ENCODE measurements at places on chromosomes 7 and 10.

DNA sequence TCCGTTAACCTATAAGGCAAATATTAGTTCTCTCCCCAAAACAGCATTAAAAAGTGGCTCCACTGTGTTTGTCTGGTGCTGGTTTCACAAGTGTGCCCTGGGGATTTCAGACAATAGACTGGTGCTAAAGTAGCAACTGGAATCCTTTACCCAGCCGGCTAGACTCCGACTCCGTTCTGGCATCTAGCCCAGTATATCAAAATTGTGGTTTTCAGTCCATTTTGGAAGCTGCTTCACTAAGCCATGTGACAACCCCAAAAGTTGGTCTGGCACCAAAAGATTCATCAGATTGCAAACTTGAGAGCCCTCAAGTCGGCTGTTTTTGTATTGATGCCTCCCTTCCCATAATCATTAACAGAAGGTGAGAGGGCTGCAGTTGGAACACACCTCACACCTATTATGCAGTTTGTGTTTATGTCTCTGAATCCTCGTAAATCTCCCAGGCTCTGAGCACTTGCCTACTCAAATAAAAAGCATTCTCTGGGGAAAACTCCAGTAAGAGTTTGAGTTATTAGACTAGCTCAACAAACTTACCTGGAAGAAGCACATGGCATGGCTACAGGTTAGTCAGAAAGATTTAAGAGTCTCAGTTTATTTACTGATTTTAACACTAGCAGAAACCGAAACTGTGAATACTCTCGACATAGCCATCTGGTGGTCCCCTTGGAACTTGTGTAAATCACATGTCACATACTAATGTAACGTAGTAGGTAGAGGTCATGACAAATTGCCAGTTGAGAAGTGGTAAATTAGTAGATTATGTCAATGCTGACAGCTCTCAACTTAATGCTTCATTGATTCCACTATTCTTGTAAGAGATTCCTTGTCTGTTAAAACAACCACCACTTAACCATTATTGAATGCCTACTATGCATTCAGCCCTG is 14.8 kb upstream of the WNT16 start:
- peak; percentile 41 for DNase-seq

DNA sequence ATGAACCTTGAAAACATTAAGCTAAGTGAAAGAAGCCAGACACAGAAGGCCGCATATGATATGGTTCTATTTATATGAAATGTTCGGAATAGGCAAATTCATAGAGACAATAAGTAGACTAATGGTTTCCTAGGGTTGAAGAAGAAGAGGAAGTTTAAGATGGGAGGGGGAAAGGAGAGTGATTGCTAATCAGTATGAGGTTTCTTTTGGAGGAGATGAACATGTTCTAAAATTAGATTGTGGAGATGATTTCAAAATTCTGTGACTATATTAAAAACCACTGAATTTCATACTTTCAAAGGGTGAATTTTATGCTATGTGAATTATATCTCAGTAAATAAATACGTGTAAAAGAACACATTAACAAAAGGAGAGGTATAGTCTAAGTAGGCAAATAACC is 176.4 kb upstream of the HPS1 start:
- DNase-seq = no peak

GRCh38 chr10:19819419-19820033 is 3.3 kb downstream of the PLXDC2 start:
- DNase-seq = peak; percentile 64

DNA sequence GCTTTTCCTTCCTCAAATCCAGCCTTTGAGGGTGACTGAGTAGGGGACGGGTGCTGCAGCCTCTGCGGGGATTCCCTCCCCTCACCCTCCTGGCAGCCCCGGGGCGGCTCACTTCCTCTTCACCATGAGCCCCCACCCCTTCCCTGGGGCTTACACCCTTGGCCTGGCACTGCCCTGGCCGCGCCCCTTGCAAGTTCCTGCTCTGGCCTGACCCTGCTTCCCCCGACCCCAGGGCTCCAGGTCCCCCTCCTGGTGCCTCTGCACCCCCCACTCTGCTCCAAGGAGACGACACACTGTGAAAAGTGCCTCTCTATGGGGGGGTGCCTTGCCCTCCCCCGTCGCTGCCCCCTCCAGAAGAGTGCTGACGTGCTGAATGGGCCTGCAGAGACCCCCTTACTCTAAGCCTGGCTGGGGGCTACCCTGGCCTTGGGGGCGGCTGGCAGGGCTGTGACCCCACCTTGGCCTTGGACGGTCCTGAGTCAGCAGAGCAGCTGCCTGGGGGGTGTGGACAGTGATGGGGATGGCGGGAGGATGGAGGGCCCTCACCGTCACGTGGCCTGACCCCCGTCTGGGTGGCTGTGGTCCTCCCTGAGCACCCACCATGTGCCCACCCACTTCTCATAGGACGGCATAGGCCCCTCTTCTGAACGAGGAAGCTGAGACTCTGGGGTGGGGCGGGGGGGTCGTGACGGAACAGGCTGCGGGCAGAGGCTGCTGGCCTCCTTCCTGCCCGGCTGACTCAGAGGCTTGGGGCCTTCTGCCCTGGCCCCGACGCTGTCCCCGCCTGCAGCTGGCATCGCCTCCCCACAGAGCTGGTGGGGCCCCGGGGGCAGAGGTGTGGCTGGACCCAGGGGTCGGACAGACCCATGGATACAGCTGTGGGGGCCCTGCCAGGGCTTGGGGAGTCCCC is 9.8 kb downstream of the LFNG start:
- peak; percentile 89 for DNase-seq

DNA sequence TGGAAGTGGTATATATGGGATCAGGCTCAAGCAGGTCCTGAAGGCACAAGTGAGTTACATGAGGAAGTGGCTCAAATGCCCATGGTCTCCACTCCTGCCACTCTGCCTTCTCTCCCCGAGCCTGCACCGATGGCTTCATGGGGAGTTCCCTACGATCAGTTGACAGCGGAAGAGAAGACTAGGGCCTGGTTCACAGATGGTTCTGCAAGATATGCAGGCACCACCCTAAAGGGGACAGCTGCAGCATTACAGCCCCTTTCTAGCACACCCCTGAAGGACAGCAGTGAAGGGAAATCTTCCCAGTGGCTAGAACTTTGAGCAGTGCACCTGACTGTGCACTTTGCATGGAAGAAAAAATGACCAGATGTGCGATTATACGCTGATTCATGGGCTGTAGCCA is 95.3 kb downstream of the HOXA1 start:
- no peak for DNase-seq

DNA sequence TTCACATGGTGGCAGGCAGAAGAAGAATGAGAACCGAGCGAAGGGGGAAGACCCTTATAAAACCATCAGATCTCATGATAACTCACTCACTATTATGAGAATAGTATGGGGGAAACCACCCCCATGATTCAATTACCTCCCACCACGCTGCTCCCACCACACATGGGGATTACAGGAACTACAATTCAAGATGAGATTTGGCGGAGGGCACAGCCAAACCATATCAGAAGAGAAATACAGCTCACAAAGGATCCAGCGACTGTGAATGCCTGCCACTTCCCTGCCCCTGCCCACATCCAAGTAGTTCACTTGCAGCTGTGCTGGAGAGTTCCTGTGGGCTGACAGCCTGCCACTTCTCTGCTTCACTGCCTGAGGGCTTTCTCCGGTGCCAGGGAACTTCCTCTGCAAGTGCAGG is 148.7 kb downstream of the C7orf25 start:
- DNase-seq = peak; percentile 47

- peak; percentile 62 for DNase-seq
Observed at GRCh38 chr7:80147543-80148391, 13.1 kb downstream of the GNAI1 start.

DNA sequence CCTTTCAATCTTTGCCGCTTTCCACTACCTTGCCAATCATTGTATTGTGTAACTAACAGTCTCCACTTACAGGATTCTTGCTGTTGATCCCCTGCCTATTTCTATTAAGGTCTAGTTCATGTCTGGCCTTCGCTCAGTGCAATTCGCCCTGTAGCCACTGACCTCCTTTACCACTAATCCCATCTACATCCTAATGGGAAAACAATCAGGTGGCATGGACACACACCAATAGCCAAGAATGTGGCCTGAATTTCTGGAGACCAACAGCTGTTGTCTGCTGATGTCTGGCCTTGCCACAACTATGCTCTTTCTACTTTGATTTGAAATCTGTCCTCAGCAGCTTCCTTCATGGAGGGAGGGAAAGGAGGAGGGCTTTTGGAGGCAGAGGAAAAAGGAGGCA is 546.2 kb downstream of the SORCS3 start:
- DNase-seq = peak; percentile 21

DNA sequence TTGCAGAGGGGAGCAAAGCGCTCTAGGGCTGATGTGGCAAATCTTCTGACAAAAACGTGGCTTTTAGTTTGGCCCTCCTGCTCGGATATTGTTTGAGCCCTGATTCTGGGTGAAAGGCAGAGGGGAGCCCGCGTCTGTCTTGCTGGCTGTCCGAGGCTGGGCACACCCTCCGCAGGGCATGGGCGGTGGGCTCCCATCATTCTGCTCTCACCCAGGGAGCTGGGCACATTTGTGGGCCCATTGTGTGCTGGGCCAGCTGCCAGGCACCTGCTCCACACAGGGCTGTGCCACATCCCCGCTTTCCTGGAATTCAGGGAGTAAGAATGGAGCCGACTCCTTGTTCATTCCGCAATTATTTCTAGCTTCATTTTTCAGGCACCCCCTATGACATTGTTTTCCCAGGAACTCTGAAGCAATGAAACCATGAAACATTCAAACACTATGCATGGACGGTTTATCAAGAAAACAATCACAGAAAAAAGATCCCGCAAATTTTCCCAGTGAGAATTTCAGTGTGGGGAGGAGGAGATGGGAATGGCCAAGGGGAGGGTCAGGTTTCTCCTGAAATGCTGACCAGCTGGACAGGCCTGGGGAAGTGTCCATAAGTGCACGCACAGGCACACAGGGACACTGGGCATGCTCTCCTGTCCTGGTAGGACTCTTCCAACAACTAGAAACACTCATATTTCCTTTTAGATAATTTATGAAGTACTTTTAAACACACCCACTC is 341.1 kb downstream of the CXCL12 start:
- no peak for DNase-seq

- peak; percentile 35 for DNase-seq
Observed at GRCh38 chr7:85186083-85186520, 754 bp downstream of the SEMA3D start.

DNA sequence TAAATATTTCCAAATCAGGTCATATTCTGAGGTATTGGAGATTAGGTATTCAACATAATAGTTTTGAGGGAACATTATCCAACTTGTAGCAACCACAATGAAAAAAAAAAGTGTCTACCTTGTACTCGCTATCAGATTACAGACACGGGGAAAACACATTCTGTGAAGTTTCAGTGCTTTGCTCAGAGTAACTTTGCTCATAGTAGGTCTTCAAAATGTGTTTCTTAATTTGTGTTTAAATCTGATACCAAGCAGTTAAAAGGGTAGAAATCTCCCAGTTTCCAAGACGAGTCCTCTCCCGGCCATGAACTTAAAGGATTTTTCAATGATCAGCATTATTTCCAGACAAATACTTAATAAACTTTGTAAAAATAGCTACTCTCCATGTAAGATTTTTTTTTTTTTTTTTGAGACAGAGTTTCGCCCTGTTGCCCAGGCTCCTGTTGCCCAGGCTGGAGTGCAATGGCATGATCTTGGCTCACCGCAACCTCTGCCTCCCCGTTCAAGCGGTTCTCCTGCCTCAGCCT is 39.2 kb downstream of the DDIT4 start:
- DNase-seq = no peak

DNA sequence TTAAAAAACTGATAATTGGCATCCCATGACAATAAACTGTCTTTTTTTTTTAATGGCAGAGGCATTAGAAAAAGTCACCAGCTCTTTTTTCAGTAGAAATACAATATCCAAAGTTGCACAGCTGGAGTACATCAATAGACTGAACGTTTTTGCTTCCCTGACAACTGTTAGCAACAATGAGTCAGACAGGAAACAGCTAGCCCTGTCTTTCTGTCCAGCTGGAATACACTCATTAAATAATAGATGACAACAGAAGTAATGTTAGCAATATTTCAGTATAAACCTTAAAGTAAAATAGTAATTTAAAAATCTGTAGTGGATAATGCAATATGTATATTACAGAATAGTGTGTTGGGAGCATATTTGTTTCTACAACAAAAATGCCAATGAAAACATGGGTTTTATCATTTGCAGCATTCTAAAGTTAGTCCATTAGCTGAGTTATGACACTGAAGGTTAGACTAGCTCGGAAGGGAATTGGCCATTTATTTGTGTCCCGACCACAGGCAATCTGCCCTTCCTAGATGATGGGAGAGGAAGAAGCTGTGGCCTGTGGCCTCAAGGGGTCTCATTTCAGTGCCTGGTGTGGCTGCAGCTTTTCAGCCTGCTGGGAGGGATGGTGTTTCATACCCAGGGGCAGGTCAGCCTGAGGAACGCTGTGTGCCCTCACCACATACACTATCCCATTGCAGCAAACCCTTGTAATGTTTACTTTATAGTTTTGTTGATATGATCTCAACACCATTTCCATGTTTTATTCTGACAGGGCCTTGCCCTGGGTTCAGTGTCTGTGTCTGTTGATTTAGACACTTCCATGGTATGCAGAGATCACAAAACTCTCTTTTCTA is 173.3 kb downstream of the SLC16A9 start:
- DNase-seq = peak; percentile 13

DNA sequence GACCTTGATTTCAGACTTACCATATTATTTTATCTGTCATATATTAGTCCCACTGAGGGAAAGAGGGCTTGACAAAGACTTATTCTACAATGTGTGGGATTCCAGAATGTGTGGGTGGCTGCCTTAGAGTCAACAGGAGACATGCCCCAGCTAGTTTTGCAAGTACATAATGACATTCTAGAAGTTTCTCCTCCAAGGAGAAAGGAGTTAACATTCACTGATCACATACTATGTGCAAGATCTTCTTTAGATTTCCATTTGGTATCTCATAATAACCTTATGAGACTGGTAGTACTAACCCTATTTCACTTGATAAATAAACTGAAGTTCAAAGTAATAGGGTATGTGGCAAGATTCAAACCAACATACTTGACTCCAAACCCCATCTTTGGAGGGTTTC is 25.2 kb downstream of the IRF5 start:
- DNase-seq = no peak

GRCh38 chr10:125868372-125868975 is 12.6 kb downstream of the DHX32 start:
- DNase-seq = peak; percentile 32

DNA sequence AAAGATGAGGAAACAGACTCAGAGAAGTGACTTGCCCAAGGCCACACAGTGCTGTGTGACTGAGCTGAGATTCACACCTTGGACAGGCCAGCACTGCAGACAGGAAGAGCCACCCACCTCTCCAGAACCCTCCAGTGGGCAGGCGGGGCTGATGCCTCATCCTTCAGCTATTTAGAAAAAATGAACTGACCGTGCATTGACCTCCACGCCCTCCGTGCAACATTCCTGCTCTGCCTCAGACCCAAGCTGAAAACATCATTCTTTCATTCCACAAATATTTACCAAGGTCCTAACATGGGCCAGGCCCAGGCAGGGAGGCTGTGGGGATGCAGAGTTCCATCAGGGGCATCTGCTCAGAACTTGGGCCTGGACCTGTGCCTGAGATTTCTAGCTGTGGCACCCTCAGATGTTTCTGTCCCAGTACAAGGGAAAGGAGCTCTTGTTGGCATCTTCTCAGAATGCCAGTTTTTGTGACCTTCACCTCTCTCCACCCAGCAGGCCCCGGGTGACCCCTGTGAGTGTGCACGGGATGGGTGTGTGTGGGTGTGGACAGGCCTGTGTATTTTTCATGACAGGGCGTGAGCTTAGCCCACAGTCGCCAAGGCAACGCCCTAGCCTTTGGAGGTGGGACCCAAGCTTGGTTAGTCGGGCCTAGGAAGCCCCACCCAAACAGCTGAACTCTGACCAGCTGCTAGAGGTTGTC is 6.5 kb downstream of the VSIR start:
- peak; percentile 99 for DNase-seq

GRCh38 chr10:33666686-33667480 is 332.4 kb upstream of the NRP1 start:
- no peak for DNase-seq

Measured in A172 (cell line).